ENCODE measurements at places on chromosomes 3 and 15. TPM values are rescaled to one million over a fixed set of nuclear protein-coding genes. Genes with fewer than 3 reads are reported as not detected.

Gene PARP15
- not detected for polyA plus RNA-seq

Gene UBAP1L
- 1.8 TPM for polyA plus RNA-seq

Gene DLG1
- 21.0 TPM for polyA plus RNA-seq

Gene PTH1R
- polyA plus RNA-seq: 0.07 TPM

Gene PPP2R3A
- 4.9 TPM for polyA plus RNA-seq

Gene CHST13
- polyA plus RNA-seq: 0.41 TPM

Gene DUOX2
- not detected for polyA plus RNA-seq

DNA sequence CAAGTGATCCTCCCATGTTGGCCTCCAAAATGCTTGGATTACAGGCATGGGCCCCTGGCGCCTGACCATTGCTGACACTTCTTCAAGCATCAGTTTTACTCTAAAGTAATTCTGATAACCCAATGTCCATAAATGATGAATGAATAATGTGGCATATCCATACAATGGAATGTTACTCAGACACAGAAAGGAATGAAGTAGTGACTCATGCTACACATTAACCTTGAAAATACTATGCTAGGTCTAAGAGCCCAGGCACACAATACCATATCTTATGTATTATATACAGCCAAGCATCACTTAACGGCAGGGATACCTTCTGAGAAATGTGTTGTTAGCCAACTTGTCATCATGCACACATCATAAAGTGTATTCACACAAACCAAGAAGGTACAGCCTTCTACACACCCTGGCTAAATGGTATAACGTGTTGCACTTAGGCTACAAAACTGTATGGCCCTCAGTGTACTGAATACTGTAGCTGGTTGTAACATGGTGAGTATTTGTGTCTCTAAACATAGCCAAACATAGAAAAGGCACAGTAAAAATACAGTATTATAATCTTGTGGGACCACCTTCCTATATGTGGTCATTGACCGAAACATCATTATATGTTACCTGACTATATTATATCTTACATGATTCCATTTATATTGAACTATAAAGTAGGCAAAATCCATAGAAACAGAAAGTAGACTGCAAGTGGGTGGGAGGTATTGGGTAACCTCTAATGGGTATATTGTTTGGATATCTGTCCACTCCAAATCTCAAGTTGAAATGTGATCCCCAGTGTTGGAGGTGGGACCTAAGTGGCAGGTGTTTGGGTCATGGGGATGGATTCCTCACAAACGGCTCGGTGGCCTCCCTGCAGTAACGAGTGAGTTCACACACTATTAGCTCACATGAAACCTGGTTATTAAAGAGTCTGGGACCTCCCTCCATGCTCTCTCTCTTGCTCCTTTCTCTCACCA lies 31.4 kb downstream of the MKRN2 start:
- no peak for DNase-seq

DNA sequence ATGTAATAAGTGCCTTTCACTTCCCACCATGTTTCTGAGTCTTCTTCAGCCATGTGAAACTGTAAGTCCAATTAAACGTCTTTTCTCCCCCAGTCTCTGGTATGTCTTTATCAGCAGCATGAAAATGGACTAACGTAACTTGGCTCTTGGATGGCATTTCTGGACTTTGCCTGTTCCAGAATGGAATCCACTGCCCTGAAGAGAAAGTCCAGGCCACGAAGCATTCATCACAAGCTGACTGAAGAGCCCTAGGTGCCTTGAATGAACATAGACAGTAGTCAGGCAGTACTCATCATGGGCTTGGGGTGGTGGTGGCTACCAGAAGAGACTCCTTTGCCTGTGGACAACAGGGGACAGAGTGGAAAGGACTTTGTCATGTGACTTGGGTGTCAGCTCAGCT lies 1505.0 kb downstream of the SI start:
- no peak for DNase-seq

- DNase-seq: no peak
Measured at GRCh38 chr15:52617026-52617425, 48.2 kb upstream of the ARPP19 start.

GRCh38 chr3:127692501-127693335 lies 20.0 kb downstream of the ABTB1 start:
- DNase-seq: no peak

GRCh38 chr3:152879130-152879789 lies 44.3 kb downstream of the P2RY1 start:
- no peak for DNase-seq

GRCh38 chr3:188559072-188559429 lies 405.1 kb downstream of the LPP start:
- DNase-seq: no peak

GRCh38 chr3:24829011-24829581 lies 334.4 kb upstream of the THRB start:
- DNase-seq: peak; percentile 93

GRCh38 chr15:44366971-44367370 lies 60.5 kb upstream of the CTDSPL2 start:
- DNase-seq: no peak

- no peak for DNase-seq
Measured at GRCh38 chr15:70435369-70435768, 328.0 kb downstream of the UACA start.

- DNase-seq: no peak
Measured at GRCh38 chr3:50609763-50610085, 1.9 kb downstream of the CISH start.

DNA sequence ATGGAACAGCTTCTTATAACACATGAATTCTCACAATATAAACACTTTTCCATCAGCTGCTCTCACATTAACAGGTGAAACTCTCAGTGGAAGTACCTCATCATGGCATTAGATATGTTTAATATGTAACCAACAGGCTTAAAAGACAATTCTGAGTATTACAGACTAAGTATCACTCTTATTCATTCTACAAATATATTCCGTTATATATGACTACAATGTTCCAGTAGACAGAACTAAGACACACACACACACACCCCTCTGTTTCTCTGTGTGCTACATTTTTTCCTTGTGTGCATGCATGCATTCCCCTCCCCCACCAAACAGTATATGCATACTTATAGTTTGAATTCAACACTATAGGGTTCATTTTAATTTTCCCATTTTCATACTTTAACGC lies 32.4 kb downstream of the MRPL3 start:
- DNase-seq: no peak

Measured in SK-N-SH (cell line).